COR-L47 (cell line): ENCODE measurements at places on chromosomes 4 and X.

DNA sequence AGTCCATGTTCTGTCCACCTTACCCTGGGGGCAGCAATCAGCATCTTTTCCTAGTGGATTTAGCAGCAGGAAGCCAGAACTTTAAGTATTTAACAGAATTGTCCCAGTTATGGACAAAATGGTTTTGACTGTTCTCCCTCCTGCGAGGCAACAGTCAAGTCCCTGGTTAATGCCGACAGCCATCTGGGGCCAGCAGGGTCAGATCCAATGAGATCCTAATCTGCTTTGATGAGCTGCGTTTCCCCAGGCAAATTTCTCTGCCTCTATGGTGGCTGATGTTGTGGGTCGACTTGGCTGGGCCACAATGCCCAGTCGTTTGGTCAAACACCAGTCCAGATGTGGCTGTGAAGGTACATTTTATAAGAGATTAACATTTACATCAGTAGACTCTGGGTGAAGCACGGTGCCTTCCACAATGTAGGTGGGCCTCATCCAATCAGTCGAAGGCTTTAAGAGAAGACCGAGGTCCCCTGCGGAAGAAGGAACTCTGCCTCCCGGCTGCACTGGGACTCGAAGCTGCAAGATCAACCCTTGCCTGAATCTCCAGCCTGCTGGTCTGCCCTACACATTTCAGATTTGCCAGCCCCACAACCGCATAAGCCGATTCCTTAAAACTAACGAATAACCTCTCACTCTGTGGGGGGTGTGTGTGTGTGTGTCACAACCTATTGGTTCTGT is 89.0 kb upstream of the C4orf50 start:
- DNase-seq: no peak

- no peak for DNase-seq
Observed at GRCh38 chr4:76681996-76682395, 215.9 kb downstream of the SOWAHB start.

DNA sequence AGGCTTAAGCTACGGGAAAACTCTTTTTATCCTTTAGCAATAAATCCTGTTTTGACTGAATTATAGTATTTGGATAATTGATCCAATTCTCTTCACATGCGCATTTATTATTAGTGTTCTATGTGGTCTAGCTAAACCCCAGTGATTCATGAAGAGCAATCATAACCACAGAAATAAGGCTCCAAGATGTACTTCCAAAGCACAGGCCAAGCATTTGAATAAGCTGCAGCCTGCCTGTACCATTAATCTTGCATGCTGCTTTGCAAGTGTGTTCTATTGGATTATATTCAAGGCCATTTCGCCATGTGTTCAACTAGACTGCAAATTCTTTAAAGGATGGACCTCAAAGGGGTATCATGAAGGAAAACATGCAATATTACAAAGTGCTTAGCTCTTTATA is 385.2 kb upstream of the FAT1 start:
- no peak for DNase-seq

- DNase-seq: no peak
Observed at GRCh38 chr4:112896609-112897190, 152.8 kb upstream of the ANK2 start.

DNA sequence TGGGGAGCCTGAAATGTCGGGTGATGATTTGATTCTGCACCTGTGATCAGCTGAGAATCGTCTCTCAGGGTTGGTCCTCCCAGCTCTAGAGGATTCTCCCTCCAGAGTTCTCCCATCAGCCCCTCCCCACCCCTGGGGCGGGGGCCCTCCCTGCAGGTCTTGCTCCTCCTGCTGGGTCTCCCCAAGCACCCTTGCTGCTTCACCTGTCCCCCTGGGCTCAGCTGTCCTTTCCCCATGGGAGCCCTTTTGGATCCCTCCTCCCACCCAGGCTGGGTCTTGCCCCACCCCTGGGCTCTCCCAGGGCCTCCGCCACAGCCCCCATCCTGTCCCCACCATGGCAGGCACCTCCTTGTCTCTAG is 22.2 kb downstream of the PSAPL1 start:
- no peak for DNase-seq

DNA sequence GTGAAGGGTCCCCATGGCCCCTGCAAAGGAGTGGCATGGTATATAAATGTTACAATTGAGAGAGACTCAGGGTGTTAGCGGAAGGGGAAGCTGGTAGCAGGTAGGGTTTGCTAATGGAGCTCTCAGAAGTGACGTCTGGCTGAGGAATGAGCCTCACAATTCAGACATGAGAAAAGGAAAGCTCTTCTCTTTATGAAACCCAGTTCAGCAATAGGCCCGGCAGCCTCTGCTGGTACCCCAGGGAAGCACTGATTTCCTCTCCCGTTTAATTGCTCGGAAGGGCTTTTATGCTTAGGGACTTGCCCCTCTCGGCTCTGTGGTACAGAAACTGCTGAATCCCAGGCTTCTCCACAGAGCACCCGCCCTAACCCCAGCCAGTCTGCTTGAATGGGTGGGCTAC is 19.4 kb upstream of the AFAP1 start:
- no peak for DNase-seq

DNA sequence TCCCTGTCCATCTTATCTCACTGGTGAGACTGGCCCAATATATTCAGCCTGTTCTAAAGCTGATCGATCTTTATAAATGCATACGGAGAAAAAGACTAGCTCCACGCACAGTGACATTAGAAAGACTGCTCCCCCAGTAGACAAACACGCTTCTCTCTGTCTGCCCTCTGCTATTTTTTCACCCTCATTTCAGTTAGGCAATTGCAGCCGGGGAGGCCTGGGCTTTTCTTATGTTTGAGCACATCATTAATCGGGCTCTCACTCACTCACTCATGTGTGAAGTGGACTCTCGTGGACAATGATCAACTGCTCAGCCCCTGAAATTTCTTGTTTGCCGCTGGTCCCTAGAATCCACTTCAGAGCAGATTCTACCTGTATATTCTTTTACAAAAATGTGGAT is 824.7 kb upstream of the TENM3 start:
- DNase-seq: no peak
